Activated naive CD8-positive, alpha-beta T cell treated with anti-CD3 and anti-CD28 coated beads, Interleukin-2, amount 10 ng/mL, durations not matched to agents 7 days and 5 days (primary cell): ENCODE measurements at places on chromosomes 11 and 22. TPM values are rescaled to one million over a fixed set of nuclear protein-coding genes. Genes with fewer than 3 reads are reported as not detected.

Gene MYO7A
- total RNA-seq: 0.22 TPM

GRCh38 chr11:20707876-20708275, 38.5 kb downstream of the NELL1 start:
- no peaks in the 10 kb centered on the region for H3K27me3 ChIP-seq
- DNase-seq: no peak
- H3K36me3 ChIP-seq: no peaks in the 10 kb centered on the region
- no peak overlapping the region for H3K27ac ChIP-seq

GRCh38 chr11:21364866-21365624, 695.7 kb downstream of the NELL1 start:
- no peak overlapping the region for H3K4me3 ChIP-seq
- H3K36me3 ChIP-seq: no peaks in the 10 kb centered on the region
- H3K27me3 ChIP-seq: no peaks in the 10 kb centered on the region
- H3K4me1 ChIP-seq: no peaks in the 10 kb centered on the region

Gene SESN3
- 45.4 TPM for total RNA-seq

DNA sequence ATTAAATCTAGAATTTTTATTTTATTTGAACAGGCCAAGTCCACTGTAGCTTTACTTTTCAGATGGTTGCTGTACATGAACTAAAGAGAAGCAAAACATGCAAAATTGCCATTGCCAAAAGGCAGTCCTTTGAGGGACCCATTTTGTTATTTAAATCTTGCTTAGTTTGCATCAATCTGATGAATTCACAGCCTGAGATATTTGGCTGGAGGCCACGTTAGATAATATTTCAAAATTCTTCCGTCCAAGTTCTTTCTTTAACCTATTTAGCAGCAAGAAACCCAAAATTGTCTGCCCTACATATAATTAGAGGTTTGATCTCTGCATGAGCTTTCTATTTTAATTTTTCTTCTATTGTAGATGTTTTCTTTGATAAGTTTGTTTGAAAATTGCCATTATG, 1706.9 kb upstream of the RAG2 start:
- no peaks in the 10 kb centered on the region for H3K27me3 ChIP-seq
- no peak overlapping the region for H3K4me3 ChIP-seq
- no peaks in the 10 kb centered on the region for H3K4me1 ChIP-seq
- H3K36me3 ChIP-seq: no peaks in the 10 kb centered on the region

- peaks cover 2% of the 10 kb centered on the region for H3K36me3 ChIP-seq
- H3K27ac ChIP-seq: peak within 1 kb of the TSS; percentile 38
- no peak for DNase-seq
Observed at GRCh38 chr11:6655790-6656583, at the start of gene DCHS1. DCHS1 (minus strand) TSS chr11:6655809; CDS start chr11:6641613, 14,196 bp downstream.

- H3K36me3 ChIP-seq: no peaks in the 10 kb centered on the region
- H3K4me1 ChIP-seq: no peaks in the 10 kb centered on the region
- DNase-seq: no peak
- H3K4me3 ChIP-seq: no peak overlapping the region
- H3K27ac ChIP-seq: no peak overlapping the region
Observed at GRCh38 chr11:63510360-63511047, 4.6 kb downstream of the LGALS12 start.

Gene ZDHHC5
- 78.4 TPM for total RNA-seq

DNA sequence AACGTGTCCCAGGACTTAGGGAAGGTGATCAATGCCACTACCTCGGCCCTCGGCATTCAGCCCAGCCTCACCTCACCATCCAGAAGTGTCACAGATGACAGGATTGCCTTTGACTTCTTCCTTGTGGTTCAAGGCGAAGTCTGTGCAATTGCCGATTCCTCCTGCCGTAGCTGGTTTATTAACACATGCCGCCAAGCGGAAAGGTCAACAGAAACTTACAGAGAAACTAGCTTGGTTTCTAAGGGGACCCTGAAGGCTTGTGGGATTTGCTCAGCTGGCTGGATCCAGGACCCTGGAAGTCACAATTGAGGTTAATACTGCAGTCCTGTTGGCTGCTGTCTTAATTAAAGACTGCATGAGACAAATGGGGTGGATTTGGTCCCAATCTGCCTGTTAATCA, 65.6 kb downstream of the SHANK2 start:
- H3K4me1 ChIP-seq: no peaks in the 10 kb centered on the region
- no peak for DNase-seq
- no peaks in the 10 kb centered on the region for H3K36me3 ChIP-seq
- H3K27ac ChIP-seq: no peak overlapping the region
- H3K27me3 ChIP-seq: no peaks in the 10 kb centered on the region
- no peak overlapping the region for H3K4me3 ChIP-seq

Gene PHLDA2
- total RNA-seq: 0.65 TPM

Gene SEPTIN3
- total RNA-seq: 0.31 TPM

DNA sequence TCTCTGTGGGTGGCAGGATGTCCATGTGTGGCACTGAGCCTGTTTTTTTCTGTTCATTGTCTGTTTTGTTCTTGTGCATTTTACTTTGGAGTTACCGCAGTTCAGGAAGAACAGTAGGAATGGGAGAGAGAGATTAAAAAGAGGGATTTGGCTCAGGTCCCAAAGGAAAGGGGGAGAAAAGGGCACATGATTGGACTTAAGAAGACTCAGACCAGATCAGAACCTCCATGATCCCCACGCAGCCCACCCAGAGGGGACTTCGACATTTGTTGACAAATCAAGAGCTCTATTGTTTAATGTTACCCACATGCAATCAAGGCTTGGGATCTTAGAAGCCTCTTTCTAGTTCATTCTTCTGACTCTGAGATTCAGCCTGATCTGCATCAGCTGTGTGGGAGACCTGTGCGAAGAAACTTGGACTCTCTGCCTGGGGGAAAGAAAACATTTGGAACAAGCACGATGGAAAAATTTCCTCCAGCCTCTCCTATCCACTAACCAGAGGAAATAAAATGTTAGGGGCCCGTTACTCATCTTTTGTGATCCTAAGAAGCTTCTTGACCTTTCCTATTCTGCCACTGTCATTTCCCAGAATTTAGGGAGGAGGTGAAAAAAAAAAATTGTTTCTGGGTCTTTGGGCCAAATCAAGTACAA, 119.2 kb downstream of the SPON1 start:
- H3K36me3 ChIP-seq: peaks cover 3% of the 10 kb centered on the region
- H3K4me1 ChIP-seq: peaks cover 23% of the 10 kb centered on the region
- H3K27me3 ChIP-seq: peaks cover 8% of the 10 kb centered on the region
- no peak for DNase-seq

GRCh38 chr11:9056467-9056866, 34.9 kb downstream of the SCUBE2 start:
- no peak overlapping the region for H3K27ac ChIP-seq
- peaks cover 10% of the 10 kb centered on the region for H3K4me1 ChIP-seq
- H3K36me3 ChIP-seq: no peaks in the 10 kb centered on the region
- DNase-seq: no peak
- no peak overlapping the region for H3K4me3 ChIP-seq
- peaks cover 4% of the 10 kb centered on the region for H3K27me3 ChIP-seq

Gene MS4A2
- total RNA-seq: not detected

Gene OR6T1
- total RNA-seq: not detected

Gene MAP6
- not detected for total RNA-seq

Gene PDGFB
- total RNA-seq: 7.9 TPM

- peaks cover 16% of the 10 kb centered on the region for H3K27me3 ChIP-seq
- no peaks in the 10 kb centered on the region for H3K36me3 ChIP-seq
- no peak for DNase-seq
- no peak overlapping the region for H3K4me3 ChIP-seq
Observed at GRCh38 chr11:46175401-46176002, 54.2 kb upstream of the PHF21A start.
